ENCODE measurements at places on chromosomes 5 and 9. TPM values are rescaled to one million over a fixed set of nuclear protein-coding genes. Genes with fewer than 3 reads are reported as not detected.

DNA sequence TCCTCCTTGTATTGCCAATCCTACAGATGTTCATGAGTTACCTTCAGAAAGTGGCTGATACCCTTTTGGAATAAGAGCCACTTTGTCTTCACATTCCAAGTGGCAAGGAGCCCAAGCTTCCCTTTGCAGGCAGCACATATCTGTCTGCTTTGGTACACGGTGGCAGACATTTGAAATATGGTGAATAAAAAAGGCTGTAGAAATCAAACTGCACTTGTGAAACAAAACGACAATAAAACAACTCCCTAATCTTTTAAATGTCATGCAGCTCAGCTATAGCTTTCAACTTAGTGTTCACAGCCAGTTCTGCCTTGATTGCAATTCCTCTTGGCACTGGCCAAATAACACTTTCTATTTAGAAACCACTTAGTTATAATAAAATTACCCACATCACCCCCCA is 35.0 kb upstream of the DMAC1 start:
- no peak for DNase-seq

DNA sequence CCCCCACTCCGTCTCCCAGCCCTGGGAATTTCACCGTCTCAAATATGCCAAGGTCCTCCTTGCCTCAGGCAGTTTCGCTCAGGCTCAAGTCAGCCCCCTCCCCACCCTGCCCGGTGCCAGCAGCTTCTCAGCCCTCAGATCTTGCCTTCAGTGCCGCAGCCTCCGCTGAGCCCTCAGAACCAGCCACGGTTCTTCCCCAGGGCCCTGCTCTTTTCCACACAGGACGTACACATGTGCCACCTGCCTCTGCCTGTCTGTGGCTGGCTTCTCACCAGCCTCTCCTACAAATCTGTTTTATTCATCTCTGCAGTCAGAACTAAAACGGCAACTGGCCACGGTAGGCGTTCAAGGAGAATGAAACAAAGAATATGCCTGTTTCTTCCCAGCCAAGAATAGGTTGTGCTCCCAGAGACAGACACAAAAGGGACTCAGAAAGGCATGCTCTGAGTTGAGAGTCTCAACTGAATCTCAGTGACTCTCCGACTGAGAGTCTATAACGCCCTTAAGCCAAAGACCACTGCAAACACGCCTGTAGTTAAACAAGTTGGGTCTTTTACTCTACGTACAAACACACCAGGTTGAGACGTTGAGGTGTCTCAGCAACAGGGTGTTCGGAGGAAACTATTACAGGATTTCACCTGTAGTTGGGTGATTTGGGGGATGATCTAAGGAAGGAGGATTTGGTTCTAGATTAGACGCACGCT is 10.6 kb upstream of the GRIN1 start:
- DNase-seq: no peak

DNA sequence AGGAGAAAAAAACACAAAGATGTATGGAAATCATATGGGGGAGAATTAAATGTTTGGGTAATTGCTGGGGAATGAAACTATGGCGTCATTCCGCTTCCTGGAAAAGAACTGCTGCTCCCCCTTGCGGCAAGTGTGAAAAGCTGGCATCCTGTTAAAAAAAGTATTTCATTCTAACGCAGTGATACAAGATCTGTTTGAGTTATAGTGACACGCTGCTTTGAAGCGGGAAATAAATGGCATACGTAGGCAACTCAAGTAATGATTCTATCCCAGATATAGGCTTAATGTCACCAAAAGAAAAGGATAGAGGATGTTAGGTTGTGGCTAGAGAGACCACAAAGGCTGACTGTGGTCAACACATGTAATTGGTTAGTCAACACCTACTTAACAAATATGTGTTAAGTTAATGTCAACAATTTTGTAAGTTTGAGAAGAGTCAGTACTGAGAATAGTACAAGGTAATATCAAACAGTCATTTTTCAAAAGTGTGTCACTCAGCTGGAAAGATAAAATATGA is 70.2 kb upstream of the ALDH1A1 start:
- peak; percentile 62 for DNase-seq

URM1 gene
- total RNA-seq: 51.6 TPM

GRCh38 chr9:78830301-78830700 is 533.4 kb downstream of the PSAT1 start:
- no peak for DNase-seq

ADCY2 gene
- total RNA-seq: 0.15 TPM

GRCh38 chr9:114456929-114457328 is 48.3 kb downstream of the WHRN start:
- no peak for DNase-seq

- DNase-seq: no peak
Measured at GRCh38 chr9:127129718-127130085, 7.3 kb upstream of the ANGPTL2 start.

- no peak for DNase-seq
Measured at GRCh38 chr5:167442922-167443321, 848.5 kb upstream of the WWC1 start.
